ENCODE measurements at places on chromosomes 11 and 22.

DNA sequence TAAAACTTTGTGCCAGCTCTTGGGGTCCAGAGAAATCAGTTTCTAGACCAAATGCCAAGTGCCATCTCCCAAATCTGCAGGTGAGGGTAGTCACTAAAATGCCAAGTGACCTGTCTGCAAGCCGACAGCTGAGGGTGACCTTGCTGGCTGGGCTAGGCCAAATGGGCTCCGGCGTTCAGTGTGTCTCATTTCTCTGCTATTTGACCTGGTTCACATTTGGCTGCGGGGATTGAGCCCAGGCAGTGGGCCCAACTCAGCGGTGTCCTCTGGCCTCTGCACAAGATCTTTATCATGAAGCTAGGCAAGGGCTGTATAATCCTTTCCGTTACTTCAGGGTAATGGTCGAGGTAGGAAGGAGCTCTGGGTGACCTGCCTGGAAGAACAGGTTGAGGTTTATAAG, 87.5 kb downstream of the SNX19 start:
- DNase-seq, result no peak

DNA sequence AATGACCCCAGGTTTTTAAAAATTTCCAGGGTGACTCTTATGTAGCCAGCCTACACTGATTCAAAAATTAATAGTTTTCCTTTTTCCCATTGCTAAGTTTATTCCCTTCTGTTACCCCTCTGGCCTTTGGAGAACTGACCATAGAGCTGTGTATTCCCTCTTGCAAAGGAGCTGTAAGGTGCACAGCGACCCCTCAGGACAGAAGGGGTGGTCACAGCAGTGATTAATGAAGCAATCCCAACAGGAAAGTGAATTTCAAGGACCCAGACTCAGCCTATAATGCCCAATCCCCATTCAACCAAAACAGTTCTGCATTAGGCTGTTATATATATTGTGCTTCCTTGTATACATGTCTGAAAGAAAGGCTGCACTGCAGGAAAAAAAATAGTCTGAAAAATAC, 147.1 kb downstream of the WT1 start:
- no peak for DNase-seq

DNA sequence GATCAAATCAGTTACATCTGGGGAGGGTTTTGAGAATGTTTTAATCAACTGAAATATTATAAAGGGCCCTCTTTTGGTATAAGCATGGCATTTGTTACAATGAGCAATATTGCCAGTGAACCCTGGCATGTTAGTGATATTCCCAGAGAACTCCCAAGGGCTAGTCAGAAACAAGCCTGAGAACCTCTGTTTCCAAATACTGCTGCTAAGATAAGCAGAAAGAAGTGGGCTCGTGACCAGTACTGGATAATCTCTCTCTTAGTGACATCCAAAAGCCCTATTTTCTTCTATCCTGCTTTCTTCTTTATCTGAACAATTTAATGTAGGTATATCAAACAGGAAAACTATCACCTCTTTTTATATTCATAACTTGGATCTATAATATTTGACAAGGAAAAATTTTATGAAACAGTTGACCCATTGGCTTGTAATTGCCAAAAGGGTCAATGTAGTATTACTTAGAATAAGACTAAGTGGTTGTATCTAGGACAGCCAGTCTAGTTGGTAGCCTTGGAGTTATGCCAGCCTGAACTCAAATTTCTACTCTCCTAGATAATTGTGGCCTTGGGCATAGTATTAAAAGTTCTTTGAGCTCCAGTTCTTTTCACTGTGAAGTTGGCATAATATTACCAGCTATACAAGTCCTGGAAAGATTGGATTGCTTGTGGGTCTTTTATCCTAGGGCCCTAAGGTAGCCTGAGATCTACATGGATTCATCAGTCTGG, 15.7 kb downstream of the CAT start:
- no peak for DNase-seq

- no peak for DNase-seq
Observed at GRCh38 chr11:14698771-14699170, 55.2 kb downstream of the PDE3B start.

- peak; percentile 87 for DNase-seq
Observed at GRCh38 chr22:25745341-25746011, 3.5 kb downstream of the MYO18B start.

GRCh38 chr11:64881476-64881875, 3.1 kb upstream of the EHD1 start:
- DNase-seq, result no peak

DNA sequence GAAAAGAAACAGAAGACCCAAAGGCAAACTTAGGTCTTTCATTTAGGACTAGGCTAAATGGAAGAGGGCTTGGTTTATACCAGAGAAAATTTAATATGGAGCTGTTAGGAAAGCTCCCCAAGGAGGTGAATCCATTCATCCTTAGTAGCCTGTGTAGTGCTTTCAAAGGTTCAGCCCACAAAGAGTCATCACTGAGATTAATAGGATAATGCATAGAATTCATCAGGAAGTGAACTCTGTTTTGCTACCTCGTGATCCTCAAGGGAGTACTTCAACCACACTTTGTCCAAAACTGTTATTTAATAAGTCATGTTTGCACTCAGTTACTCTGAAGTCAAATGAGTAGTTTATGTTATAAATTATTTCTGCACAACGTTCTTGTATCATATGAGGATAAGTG, 43.3 kb upstream of the MMP7 start:
- DNase-seq, result no peak

DNA sequence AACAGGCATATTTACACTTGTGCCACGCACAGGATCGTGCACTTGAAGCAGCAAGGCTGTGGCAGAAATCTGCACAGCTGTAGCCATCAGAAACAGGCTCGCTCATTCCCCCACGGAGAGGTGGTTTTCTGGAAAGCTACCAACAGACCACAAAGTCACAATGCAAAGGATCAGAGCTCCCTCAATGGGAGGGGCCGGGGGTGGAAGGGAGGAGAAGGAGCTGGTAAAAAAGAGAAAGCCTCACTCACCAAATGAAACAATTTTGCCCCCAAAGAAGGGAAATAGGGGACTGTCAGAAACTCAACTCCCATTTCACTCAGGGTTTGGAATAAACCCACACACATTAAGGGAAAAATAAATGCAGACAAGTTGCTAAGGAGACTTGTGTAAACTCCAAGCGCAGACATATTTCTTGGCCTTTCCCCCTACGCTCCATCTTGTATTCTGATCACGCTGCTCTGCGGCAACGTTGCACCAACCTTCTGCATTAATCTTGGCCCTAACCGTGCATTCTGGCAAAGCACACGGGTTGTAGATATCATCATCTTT, 43.2 kb upstream of the BLID start:
- DNase-seq, result peak; percentile 94

DNA sequence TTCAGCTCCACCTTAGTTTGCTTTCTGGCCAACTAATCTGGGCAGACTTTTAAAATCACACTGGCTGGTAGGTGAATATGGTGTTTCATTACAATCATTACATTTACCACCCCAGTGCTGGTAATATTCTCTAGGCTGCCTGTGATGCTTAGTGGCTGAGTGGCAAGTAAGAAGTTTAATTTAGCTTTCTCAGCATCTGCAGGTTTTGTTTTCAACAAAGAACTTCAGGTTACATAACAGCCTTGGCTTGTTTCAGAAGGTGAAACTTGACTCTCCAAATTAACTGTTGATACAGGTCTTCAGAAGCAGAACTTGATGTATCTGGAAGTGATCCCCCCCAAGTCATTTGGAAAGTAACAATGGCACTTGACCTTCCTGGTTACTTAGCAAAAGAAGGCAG, 423.3 kb upstream of the CCDC90B start:
- DNase-seq, result no peak

GRCh38 chr11:19992162-19992561, 168.1 kb downstream of the DBX1 start:
- DNase-seq, result no peak

- no peak for DNase-seq
Observed at GRCh38 chr11:72686639-72687220, 12.5 kb upstream of the PDE2A start.

DNA sequence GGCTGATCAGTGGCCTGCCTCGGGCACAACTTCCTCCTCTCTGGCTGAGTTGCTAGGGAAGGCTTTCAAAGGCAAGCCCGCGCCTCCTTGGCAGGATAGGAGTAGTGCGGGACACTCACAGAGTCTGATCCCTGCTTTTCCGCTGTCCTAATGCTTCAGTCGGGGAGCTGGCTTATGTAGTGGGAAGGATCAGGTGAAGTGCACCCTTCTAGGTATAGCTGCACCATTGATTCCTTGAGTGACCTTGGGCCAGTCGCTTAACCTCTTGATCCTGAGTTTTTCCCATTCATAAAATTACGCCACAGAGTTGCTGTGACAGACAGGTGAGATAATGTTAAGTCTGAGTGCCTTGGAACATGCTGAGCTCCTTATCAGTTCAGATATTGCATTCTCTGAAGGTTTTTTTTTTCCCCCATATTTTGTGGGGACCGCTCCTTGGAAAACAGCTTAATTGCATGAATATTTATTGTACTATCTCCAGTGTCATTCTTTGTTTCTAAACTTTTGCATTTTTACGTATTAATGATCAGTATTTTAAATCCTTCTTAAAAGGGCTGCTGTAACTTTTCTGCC, 961 bp downstream of the IPO7 start:
- no peak for DNase-seq

GRCh38 chr11:45736424-45736823, 68.5 kb upstream of the SLC35C1 start:
- DNase-seq, result peak; percentile 75

- peak; percentile 44 for DNase-seq
Observed at GRCh38 chr22:42994917-42995562, 19.9 kb downstream of the PACSIN2 start.

DNA sequence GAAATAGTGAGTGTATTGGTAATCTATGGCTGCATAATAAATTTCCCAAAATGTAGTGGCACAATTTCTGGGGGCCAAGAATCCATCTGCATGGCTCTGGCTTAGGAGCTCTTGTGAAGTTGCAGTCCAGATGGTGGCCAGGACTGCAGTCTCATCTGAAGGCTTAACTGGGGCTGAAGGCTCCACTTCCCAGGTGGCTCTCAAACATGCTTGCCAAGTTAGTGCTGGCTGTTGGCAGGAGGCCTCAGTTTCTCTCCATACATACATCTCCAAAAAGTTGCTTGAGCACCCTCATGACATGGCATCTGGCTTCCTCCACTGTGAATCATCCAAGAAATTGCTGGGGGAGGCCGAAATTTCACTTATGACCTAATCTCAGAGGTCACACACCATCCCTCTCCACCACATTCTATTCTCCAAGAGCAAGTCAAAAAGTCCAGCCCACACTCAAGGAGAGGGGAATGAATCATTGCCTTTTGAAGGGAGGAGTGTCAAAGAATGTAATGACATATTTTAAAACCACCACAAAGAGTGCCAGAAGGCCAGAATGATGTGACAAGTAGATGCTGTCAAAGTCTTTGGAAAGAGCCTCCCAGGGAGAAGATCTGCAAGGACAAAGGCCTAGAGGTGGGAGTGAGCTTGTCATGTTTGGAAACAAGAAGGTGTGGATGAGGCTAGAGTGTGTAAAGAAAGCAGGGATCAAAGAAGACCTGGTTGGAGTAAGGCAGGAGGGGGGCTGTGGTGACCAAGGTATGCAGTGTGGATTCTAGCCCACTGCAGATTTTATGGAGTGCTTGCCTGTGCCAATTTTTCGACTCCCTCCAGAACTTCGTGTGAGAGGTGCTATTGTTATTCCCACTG, 566.2 kb downstream of the MIAT start:
- DNase-seq, result peak; percentile 92

GRCh38 chr11:71186806-71187205, 65.6 kb downstream of the SHANK2 start:
- DNase-seq, result no peak

GRCh38 chr11:86606836-86607481, 65.5 kb downstream of the ME3 start:
- DNase-seq, result peak; percentile 48

GRCh38 chr11:45511566-45511965, 153.9 kb downstream of the CHST1 start:
- no peak for DNase-seq

- no peak for DNase-seq
Observed at GRCh38 chr11:1445741-1446445, 40.7 kb downstream of the MOB2 start.

GRCh38 chr11:27281740-27282590, 81.0 kb downstream of the CCDC34 start:
- DNase-seq, result peak; percentile 92

DNA sequence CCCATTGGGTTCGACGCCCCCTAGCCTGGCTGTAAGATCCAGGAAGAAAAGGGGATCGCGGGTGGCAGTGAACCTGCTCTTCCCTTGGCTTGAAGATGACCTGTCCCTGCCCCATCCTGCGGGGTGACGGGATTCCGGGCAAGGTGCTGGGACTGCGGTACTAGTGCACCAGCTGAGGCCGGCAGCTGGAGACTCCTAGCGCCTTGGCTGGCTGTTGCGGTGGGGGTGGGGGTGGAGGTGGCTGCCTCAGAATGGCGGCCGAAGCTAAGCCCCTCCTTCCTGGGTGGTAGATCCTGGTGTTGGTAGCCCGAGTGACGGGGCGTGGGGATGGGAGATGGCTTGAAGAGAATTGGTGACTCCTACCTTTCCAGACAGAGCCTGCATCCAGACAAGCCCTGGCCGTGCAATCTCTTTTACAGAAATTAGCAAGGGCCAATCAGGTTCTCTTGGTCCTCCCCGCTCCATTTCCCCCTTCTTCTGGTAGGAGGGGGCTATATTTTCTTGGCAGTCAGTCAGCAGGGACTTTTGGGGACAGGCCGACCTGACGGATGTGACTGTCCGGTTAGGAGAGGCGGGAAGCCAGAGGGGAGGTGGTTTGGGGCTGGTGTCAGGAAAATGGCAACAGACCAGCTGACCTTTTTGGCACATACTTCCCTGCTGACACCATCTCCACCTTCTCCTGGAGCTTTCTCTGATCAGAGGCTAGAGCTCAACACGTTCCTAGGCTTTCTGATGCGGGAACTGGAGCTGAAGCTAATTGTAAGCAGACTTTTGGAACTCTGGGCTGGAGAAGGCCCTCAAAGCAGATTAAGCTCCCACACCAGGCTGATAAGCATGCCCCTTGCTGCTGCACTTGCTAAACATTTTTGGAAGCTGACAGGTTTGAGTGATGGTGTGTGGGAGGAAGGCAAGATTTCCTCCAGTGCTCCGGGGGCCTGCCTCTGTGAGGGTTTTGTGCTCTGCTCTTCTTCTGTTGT, 2.0 kb downstream of the NAV2 start:
- peak; percentile 66 for DNase-seq

- DNase-seq, result peak; percentile 71
Observed at GRCh38 chr11:75031771-75032549, 43.2 kb downstream of the NEU3 start.

- no peak for DNase-seq
Observed at GRCh38 chr11:26229257-26229656, 102.7 kb upstream of the ANO3 start.

DNA sequence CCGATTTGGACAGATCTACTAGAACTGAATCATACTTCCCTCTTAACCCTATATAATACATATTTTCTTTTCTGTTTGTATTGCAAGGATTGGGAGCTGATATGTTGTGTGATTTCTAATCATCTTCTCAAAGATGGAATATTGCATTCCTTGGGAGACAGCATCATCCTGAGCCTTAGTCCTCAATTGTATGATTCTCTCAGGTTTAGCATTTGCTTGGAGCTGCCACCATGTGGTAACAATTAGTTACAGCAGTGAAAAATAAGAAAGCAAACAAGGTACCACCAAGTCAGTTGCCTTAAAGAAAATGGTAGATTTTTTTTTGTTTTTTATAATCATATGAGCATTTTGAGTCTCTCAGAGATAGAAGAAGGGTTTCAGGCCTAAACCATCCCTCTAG, 11.9 kb downstream of the SNX19 start:
- DNase-seq, result no peak
